CD8-positive, alpha-beta memory T cell (primary cell): ENCODE measurements at places on chromosomes 3 and 15. TPM values are rescaled to one million over a fixed set of nuclear protein-coding genes. Genes with fewer than 3 reads are reported as not detected.

DNA sequence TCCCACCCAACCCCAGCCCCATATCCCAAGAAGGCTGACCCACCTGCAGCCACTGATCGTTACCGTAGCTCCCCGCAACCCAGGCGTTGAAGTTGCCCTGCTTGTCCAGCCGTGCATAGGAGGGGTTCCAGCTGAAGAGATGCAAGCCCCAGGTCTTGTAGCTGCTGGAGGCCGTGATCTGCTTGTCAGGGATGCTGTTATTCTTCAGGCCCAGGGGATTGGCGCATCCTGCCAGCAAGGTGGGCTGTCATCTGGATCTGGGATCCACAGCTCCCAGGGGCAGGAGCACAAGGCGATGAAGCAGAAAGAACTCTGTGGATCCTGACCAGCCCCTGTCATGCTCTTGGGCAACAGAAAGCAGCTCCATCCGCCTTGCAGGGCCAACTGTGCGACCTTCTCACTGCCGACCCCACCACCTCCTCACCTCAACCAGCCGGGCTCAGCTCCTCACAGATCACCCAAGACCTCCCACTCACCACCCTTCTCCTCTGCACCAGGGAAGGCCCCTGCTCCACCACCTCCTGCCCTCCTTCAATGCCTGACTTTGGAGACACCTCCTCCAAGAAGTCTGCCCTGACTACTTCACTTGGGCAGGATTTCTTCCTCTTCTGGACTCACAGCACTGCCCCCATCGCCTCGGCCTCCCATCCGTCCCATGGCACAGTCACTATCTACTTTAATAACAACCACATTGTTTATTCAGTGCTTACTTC is 6.3 kb upstream of the HAPLN3 start:
- no peak overlapping the region for H3K4me3 ChIP-seq
- no peaks in the 10 kb centered on the region for H3K27me3 ChIP-seq
- H3K36me3 ChIP-seq: no peaks in the 10 kb centered on the region
- peaks cover 45% of the 10 kb centered on the region for H3K4me1 ChIP-seq
- H3K27ac ChIP-seq: no peak overlapping the region

The SEC22C gene
- polyA plus RNA-seq: 45.5 TPM

DNA sequence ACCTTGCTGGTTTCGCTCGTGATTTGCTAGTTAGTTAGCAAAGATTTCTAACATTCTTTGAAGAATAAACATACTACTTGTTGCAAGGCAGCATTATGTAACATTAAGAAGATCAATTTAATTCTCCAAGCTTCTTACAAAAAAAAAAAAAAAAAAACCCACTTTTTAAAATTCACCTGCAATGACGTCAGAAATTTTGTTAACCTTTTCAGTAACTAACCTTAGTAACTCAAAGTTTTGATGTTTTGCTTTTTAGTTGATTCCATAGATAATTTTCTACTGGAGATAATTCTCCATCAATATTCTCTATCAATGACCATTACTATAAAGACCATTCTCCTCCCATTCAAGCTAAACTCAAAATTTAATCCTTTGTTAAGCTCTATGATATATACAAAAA is 491.8 kb upstream of the TBL1XR1 start:
- no peak overlapping the region for H3K27ac ChIP-seq
- no peaks in the 10 kb centered on the region for H3K4me1 ChIP-seq
- H3K27me3 ChIP-seq: no peaks in the 10 kb centered on the region
- DNase-seq: no peak
- no peaks in the 10 kb centered on the region for H3K36me3 ChIP-seq
- H3K4me3 ChIP-seq: no peak overlapping the region

DNA sequence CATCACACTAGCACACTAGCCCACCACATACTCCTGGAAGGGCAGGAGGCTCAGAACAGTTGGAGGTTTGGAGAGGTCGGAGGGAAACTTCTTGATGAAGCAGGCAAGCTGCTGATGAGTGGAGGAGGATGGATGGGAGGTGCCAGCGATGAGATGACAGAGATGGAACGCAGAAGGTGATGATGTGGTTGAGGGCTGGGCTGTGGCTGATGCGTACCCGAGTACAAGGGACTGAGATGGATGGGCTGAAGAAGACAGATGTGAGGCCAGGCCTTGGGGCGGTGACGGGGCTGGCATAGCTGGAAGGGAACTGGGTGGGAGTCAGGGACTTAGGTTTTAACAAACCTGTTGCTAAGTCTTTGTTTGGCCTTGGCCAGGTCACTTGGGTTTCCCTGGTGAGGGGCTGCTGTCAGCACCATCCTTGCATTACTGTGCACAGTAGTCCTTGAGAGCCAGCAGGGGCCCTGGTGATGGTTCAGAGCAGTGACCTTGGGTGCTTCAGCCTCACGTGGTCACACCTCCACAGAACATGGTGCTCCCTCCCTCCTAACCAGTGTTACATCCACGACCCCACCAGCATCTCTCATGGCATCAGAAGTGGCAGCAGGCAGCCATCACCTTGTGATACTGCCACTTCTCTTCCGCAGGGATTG is 164.5 kb downstream of the SLCO3A1 start:
- DNase-seq: no peak
- no peak overlapping the region for H3K4me3 ChIP-seq
- H3K36me3 ChIP-seq: no peaks in the 10 kb centered on the region
- H3K27me3 ChIP-seq: no peaks in the 10 kb centered on the region
- no peak overlapping the region for H3K27ac ChIP-seq

The GOLGA6B gene
- polyA plus RNA-seq: not detected

The ADAMTS17 gene
- 2.3 TPM for polyA plus RNA-seq

DNA sequence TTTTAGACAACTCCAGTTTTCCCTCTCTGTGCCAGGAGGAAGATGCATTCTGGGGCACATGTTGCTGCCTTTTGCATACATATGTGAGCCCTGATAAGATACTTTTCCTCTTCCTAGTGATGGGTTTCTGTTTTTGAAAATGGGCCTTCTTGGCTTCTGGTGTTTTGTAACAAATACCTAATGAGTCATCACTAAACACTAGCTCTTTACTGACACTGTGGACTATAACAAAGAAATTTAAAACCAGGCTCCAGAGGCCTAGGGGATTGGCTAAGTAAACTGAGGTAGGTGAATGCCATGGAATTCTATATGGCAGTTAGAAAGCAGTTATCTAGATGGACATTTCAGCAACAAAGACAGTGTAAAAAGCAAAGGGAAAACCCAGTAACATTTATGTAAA is 93.4 kb upstream of the NR2E3 start:
- no peak overlapping the region for H3K4me3 ChIP-seq
- DNase-seq: no peak
- H3K27me3 ChIP-seq: no peaks in the 10 kb centered on the region
- no peaks in the 10 kb centered on the region for H3K36me3 ChIP-seq
- no peak overlapping the region for H3K27ac ChIP-seq
- H3K4me1 ChIP-seq: no peaks in the 10 kb centered on the region

GRCh38 chr15:80442728-80443403 is 38.7 kb downstream of the ARNT2 start:
- no peak for DNase-seq
- no peaks in the 10 kb centered on the region for H3K36me3 ChIP-seq
- no peaks in the 10 kb centered on the region for H3K27me3 ChIP-seq
- no peak overlapping the region for H3K27ac ChIP-seq
